ENCODE measurements at places on chromosomes 2 and 18.

- no peak for DNase-seq
Observed at GRCh38 chr2:113196839-113197238, 23.1 kb downstream of the PSD4 start.

DNA sequence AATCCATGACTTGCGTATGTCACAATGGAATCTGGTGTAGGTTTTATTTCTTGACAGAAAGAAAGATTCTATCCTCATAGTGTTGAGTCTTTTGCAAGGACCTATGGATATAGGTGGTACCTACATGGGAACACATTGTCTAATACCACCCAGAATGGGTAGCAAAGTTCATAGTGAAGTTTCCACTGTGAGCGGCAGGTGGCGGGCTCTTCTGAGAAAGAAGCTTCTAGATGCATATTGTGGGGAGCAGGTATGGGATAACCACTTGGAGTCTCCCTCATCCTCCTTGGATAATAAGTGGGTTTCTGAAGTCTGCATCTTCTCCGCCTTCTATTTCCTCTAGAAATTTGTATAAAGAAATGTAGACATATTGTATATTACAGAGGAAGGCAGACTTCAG is 44.9 kb downstream of the LINC00305 start:
- no peak for DNase-seq

DNA sequence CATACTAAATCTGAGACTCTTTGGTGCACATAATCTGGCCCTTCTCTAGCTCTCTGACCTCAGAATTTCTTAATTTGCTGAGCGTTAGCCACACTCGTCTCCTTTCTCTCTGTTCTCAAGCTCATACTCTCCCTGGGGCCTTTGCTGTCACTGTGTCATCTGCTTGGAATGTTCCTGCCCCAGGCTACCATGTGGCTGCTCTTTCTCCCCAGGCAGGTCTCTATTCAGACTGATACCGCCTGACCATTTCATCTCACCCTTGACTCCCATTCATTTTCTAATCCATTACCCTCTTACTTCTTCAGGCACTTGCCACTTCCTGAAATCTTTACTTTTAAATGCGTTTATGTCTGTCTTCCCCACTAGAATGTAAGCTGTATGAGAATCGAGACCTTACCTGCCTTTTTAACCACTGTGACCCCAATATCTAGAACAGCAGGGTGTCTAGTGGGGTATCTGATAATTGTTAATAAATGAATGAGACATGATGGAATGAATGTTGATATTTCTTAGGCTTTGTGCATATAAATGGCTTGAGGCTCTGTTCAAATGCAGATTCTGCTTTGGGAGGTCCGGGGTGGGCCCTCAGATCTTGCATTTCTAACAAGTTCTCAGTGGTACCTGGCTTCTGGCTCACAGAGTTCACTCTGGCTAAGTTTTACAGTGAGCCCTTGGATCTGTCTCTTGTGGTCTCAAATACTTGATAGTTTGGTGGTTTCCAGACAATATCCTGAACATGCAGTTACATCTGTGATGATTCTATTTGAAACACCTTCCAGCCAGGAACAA is 89.9 kb upstream of the EPC2 start:
- DNase-seq, result no peak

GRCh38 chr2:152571048-152571766 is 146.1 kb downstream of the PRPF40A start:
- DNase-seq, result no peak

DNA sequence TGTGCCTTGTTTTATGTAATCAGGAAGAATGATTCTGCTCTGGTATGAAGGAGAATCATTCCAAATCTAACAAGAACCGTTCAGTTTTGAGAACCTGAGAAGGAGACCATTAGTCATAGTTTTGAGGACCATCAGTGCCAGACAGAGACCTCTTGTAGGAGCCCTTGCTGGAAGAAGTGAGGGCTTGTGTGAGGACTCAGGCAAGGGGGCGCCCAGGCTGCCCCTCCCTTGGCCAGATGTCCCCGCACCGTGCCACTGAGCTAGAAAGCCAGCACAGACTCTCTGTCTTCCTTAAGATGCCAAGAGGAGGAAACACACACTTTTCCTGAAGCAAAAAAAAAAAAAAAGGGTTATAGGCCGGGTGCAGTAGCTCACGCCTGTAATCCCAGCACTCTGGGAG is 55.7 kb upstream of the SLC39A10 start:
- DNase-seq, result no peak

DNA sequence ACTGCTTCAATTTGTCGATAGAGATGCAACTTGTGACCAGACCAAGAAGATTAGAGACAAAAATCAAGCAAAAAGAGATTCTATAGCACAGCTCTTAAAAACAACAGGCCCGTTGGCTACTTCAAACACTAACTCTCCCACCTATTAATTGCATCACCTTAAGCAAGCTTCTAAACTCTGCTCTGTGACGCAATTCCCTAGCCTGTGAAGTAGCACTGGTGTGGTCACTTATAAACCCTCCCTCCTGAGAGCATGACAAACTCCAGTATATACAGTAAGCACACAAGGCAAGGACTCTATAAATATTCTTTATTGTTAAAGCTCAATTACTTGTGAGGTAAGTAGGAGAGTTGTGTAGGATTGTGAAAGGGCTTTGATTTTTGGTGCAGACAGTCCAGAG is 72.3 kb downstream of the CMPK2 start:
- no peak for DNase-seq

- no peak for DNase-seq
Observed at GRCh38 chr2:192035731-192036442, 158.8 kb downstream of the TMEFF2 start.

GRCh38 chr18:79411614-79412526 is 16.1 kb downstream of the NFATC1 start:
- DNase-seq, result no peak

Data from stimulated activated CD8-positive, alpha-beta memory T cell treated with anti-CD3 and anti-CD28 coated beads, Interleukin-4, amount 100 ng/mL, for 1 hour (primary cell).